HCT116 (cell line): ENCODE measurements at places on chromosomes 13 and 19.

GRCh38 chr13:107743983-107744382 lies 471.4 kb downstream of the LIG4 start:
- DNase-seq, result no peak

DNA sequence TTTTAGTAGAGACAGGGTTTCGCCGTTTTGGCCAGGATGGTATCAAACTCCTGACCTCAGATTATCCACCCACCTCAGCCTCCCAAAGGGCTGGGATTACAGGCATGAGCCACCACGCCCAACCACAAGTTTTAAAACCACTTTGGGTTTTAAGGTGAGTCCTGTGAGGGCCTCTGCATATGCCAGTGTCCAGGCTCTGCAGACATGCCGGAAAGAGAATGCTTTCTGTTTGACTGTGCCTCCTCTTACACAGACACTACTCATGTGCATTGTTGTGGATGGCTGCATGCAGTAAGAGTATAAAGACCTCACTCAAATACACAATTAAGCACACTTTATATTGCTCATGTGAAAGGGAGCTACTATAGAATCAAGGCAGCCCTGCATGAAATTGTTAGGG lies 20.8 kb upstream of the SLC25A30 start:
- DNase-seq, result no peak

DNA sequence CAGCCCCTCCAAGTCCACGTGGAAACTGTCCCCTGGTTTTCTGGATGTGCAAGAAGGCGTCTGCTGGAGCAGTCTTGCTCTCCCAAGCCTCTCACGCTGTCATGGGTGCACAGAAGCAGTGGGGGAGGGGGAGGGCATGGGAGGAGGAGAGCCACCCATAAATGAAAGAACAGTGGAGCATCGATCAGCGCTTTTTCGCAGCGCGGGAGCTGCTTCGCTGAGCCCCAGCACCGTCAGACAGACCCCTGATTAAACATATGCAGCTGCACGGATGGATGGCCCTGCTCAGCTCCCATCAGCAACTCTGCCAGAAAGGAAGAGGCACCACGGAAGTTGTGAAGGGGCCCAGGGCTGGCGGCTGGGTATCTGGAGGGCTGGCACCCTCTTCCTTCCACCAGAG lies 264.9 kb downstream of the UQCRFS1 start:
- DNase-seq, result no peak

- no peak for DNase-seq
Observed at GRCh38 chr13:37226971-37227370, 121.5 kb upstream of the CSNK1A1L start.

DNA sequence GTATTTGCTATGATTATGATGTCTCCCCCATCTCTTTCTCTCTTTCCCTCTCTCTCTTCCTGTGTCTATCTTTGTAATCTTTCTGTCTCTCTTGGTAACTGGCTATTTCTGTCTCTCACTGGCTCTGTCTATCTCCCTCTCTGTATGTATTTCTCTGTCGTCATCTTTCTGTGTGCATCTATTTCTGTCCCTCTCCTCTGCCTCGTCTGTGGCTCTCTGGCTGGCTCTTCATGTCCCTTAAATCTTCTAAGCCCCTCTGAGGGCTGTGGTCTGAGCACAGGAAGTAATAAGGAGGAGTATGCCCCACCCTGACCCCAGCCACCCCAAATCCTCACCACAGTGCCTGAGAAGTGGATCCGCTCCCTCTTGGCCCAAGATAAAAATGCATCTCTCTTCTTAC lies 104.4 kb downstream of the DNAJC15 start:
- DNase-seq, result no peak

DNA sequence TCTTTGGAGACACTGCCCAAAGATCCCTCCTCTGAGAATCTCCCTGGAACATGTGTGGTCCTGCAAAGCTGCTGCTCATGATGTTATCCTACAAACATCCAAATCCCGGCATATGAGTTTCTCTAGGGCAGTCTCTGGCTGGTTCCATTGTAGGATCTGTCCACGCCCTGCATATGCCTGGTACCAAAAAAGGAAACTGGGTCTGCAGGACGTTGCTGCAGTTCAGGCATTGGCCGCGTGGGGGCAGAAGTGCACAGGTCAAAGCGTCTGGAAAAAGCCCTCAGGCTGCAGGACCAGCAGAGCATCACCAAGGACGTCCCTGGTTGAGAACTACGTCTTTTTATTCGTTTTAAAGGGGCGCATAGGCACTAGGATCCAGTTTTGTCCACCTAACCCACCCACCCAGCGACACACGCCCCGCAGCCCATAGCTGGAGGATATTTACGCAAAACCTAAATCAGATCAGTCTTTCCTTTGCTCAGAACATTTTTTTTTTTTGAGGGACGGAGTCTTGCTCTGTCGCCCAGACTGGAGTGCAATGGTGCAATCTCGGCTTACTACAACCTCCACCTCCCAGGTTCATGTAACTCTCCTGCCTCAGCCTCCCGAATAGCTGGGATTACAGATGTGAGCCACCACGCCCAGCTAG lies 12.9 kb upstream of the ZNF564 start:
- peak; percentile 74 for DNase-seq

GRCh38 chr13:35600137-35600536 lies 123.6 kb upstream of the MAB21L1 start:
- no peak for DNase-seq

GRCh38 chr19:38321646-38322196 lies 2.1 kb downstream of the KCNK6 start:
- DNase-seq, result no peak

DNA sequence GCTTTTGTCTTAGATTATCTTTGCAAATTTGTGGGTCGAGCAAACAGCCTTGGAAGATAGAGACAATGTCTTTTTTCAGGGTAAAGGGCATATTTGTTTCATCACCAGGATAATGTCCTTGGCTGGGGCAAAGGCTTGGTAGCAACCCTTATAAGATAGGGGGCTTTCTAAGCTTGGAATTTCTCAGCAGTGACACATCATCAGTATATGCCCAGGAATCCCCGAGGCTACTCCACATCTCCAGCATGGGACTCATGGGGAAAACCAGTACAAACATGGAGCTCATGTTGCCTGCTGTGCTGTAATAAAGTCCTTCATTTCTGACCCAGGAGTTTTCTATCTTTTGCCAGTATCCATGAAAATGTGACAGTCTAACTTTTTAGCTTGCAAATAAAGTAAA lies 77.1 kb downstream of the DCLK1 start:
- no peak for DNase-seq

DNA sequence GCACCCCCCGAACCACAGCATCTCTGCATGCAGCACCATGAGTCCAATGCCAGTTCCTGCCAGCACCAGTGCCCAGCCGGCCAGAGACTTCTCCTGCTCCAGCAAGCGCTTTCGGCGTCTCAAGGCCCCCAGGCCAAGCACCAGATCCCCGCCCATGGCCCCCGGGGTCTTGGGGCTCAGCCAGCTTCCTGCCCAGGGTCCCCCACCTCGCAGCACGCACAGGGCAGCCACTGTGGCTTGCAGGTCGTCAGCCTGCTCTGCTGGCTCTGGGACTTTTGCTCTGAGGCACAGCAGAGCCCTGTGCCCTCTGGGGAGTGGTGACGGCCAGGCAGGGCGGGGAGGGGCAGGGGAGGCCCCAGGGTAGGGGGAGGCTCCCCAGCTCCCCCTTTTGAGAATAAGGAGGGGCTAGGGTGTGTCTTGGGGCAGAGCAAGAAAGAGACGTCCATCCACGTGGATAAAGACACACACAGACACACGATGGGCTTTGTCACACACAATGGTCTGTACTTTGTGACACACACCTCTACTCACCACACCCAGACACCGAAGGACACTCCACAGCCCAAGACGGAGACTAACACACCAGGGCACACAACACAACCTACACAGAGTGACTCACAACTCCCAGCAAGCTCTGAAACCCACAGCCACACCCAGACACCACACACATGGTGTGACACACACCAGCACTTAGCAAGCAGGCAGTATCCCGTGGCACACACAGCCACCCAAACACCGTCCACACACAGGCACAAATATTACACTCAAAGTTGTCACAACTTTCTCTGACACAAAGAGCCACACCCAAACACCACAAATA lies at the start of gene KCNN4:
TSS of gene KCNN4 (minus strand) at position 268 of the 820 bp plus-strand sequence. CDS start at position 156, 112 bp downstream.
- DNase-seq, result peak; percentile 71

DNA sequence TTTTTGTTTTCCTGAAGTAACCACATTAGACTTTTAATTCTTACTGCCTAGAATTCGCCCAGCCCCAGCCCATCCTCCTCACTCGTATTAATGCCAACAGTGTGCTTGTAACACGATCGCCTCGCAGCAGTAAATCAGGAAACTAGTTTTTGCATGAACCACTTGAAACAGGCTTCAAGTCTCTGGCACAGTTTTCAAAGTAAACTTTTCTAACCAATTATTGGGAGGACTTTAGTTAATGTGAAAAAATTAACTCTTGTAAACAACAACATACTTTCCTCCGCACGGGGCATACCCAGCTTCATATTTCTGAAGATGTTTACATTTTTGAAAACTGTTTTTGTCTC lies 39.2 kb downstream of the TNFRSF19 start:
- DNase-seq, result no peak

DNA sequence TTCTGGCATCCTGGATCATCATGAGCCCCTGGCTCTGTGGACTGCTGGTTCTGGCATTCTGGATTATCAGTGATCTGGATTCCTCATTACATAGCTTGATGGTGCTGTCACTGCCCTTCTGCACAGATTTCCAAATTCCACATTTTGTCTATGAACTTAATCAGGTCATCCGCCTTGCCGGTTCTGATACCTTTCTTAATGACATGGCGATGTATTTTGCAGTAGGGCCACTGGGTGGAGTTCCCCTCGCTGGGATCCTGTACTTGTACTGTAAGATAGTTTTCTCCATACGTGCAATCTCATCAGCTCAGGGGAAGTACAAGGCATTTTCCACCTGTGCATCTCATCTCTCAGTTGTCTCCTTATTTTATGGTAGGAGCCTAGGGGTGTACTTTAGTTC lies 24.4 kb upstream of the OR7C2 start:
- DNase-seq, result no peak

GRCh38 chr19:15374796-15375440 lies 4.7 kb downstream of the AKAP8 start:
- no peak for DNase-seq
